ENCODE measurements at places on chromosomes 16 and 17.

- no peak for DNase-seq
Observed at GRCh38 chr17:43966276-43966675, 12.5 kb upstream of the PYY start.

GRCh38 chr16:56450275-56450985 is 702 bp downstream of the NUDT21 start:
- no peak for DNase-seq

- no peak for DNase-seq
Observed at GRCh38 chr17:76957678-76958464, 89.7 kb downstream of the MGAT5B start.

DNA sequence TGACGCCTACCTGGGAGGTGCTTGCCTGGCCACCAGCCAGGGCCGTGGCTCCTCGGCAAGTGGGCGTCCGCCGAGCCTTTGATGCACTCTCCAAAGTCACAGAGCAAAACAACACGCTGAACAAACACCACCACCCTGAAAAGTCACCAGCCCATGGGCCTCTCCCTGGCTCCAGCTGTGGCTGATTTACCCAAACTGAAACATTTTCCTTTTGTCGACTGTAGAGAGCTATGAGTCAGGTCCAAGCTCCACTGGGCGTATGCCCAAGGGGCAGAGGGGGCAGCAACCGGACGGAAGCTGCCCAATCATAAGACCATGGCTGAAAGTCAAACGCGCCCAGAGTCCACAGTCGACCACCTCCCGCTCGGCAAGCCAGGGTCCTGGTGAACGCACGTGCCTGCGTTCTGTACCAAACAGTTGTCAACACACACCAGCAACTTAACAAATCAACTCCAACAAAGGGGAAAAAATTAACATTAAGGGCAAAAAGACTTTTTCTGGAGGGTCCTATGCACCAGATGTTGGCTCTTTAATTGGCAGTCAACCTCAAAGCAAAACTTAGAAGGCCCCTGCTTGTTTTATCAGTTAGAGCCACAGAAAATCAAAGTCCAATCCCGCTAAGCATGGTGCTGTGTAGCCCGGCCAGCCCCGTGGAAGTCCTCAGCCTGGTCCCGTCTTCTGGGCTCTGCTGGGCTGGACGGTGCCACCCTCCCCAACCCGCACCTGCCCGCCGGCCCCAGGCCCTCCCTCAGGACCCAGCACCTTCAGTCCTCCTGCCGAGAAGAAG is 47.3 kb downstream of the TBC1D16 start:
- DNase-seq = no peak

DNA sequence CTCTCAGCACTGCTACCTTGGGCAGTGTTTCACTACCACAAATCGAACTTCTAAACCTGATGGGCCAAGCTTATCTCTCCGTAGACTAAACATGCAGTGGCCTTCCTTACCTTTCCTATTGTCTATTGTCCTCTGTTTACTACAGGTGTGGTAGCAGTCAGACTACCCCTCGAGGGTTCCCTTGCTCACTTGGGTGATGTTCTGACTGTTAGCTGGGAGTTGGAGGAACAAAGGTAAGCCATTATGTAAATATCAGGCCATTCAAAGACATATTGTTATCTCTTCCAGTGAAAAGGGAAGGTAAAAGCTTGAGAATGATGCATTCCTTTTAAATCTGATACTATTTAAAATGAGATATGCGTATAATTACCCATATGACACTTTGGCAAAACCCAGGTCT is 828.3 kb upstream of the EEF2KMT start:
- DNase-seq = no peak

GRCh38 chr16:10663146-10663545 is 31.6 kb downstream of the TEKT5 start:
- no peak for DNase-seq

DNA sequence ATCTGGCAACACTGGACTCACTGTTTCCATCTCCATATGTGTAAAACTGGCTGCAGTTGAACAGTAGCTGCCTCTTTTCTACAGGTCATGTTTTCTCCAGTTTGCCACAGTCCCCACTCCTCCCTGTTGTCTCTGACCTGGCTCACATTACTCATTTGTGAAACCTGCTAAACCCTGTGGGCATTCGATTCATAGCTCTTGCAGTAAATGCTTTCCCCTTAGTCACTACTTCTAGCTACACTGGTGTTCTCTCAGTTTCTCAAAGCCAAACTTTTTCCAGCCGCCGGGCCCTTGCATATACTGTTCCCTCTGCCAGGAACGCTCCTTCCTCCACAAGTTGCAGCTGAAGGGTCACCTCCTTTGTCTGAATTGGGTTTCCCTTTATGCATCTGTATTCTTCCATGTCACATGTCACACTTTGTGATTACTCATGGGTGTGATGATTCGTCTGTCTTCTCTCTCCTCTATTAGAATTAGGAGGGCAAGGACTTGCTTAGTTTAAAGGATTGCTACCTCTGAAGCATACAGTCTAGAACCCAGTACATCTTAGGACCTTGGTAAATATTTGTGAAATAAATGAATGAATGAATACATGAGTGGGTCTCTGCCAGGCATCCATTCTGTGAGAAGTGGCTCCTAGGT is 15.0 kb upstream of the MT4 start:
- no peak for DNase-seq

DNA sequence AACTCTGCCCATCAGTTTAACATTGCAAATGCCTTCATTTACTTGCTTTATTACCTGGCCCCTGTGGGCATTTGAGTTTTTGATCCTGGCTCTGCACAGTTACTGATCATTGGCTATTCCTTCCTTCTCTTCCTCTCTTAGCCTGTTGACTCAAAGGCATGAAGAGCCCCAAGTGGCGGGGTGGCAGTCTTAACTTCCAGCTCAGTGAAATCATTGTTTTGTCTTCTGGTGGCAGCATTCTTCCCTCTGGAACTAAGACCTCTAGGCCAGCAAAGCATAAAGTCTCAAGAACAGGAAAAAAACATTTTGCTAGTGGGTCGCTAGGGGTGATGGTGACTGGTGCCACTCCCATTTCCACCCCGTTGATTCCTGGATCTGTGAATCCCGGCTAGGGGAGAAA is 52.3 kb upstream of the MRTFB start:
- DNase-seq = no peak

DNA sequence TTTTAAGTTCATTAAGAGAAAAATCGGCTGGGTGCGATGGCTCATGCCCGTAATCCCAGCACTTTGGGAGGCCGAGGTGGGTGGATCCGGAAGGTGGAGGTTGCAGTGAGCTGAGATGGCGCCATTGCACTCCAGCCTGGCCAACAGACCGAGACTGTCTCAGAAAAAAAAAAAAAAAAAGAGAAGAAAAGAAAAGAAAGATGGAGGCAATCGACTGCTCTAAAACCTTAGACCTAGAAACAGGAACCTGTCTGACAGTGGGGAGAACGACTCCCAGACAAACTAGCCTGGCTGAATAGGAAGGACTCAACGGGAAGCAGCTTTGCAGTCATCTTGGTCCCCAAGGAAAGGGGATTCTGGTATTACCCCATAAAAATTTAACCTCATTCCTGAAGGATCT is 13.7 kb downstream of the MRC2 start:
- no peak for DNase-seq

DNA sequence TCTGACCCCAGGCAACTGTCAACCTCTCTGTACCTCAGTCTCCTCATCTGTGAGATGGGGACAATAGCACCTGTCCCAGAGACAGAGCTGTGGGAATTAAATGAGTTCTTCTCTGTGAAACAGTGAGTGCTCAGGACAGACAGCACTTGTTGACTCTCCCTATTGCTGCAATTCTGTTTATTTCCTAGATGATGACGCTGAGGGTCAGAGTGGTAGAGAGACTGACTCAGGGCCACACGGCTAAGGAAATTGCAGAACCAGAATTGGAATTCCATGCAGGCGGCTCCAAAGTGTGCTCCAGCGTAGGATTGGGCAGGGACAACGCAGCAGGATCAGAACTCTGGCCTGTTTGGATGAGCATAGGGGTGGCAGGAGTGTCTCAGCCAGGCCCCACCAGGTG is 302.2 kb downstream of the C16orf95 start:
- DNase-seq = no peak

GRCh38 chr17:37391146-37391545 is 15.4 kb downstream of the C17orf78 start:
- DNase-seq = no peak

- no peak for DNase-seq
Observed at GRCh38 chr16:27470567-27471431, 68.8 kb downstream of the IL21R start.

DNA sequence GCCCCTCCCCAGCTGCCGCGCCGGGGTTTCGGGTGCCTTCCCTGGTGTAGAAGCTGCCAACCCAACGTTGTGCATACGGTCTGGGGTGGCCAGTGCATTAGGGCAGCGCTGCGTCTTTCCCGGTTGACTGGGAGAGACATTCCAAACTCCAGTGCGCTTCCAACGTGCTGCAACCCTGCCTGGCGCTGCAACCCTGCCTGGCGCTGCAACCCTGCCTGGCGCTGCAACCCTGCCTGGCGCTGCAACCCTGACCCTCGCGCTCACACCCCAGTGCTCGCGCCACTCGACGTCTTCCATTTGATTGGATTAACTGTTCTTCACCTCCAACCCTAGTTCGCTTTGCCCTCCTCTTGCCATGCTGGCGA is 488 bp upstream of the HAP1 start:
- no peak for DNase-seq

DNA sequence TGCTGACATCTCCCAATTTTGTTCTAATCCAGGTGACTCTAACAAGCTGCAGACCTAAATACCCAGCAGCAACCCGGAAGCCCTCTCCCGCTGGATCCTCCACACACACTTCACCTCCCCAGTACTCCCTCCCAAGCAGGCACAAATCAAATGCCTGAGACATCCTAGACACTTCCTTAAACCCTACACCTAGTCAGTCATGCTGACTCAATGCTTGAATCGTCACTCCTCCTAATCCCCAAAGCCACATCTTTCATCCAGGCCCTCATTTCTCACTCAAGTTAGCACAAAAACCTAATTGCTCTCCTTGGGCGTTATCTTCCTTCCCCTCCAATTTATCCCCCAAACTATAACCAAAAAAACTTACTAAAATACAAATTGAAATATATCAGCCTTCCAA is 32.7 kb downstream of the CMC2 start:
- no peak for DNase-seq

- no peak for DNase-seq
Observed at GRCh38 chr17:49640556-49640955, 37.3 kb downstream of the SPOP start.

GRCh38 chr17:60129164-60129563 is 20.6 kb upstream of the CA4 start:
- no peak for DNase-seq

- DNase-seq = peak; percentile 41
Observed at GRCh38 chr16:84925092-84925772, 86.1 kb downstream of the ZDHHC7 start.

DNA sequence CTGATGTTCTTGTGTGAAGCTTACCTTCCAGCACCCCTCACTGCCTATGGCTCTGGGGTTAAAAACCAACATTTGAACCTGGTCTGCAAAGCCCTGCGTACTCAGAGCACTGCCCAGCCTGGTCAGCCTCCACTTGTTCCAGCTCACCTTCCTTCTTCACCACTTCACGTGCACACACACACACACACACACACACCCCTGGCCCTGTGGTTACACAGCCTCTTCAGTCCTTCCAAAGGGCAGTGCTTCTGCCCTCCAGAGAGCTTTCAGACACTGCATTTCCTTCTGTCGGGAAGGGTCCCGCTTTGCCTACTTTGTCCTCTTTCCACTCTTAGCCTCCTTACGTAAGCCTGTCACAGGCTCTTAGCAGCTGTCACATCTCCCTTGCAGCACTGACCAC is 9.6 kb upstream of the TMEM220 start:
- DNase-seq = no peak

- no peak for DNase-seq
Observed at GRCh38 chr16:64808474-64808873, 313.4 kb downstream of the CDH11 start.

GRCh38 chr17:53707566-53707965 is 115.2 kb upstream of the KIF2B start:
- no peak for DNase-seq

GRCh38 chr16:66798161-66798560 is 3.2 kb downstream of the TERB1 start:
- no peak for DNase-seq

DNA sequence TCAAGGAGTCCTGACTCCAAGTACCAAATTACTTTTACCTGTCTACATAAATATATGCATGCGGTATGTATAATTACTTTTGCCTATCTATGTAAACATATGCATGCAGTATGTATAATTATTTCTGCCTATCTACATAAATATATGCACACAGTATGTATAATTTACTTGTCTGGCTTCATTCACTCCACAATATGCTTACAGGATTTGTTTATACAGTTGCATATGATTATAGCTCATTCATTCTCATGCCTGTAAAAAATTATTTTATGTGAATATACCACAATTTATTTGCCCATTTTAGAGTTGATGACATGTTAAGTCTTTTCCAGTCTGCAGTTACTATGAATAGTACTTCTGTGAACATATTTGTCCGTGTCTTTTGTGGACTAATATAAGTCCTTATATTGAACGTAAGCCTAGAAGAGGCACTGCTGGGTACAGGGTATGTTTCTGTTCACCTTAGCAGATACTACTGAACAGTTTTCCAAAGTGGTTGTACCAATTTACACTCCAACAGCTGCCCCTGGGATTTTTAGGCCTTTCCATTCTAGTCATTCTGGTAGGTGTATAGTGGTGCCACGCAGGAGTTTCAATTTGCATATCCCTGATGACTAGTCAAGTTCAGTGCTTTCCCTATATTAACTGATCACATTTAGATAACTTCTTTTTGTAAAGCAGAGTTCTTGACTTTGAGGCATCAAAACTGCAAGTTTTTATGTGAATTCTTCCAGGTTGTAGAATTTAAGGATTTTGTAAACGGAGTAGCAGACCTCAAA is 47.0 kb downstream of the MARVELD3 start:
- DNase-seq = no peak

DNA sequence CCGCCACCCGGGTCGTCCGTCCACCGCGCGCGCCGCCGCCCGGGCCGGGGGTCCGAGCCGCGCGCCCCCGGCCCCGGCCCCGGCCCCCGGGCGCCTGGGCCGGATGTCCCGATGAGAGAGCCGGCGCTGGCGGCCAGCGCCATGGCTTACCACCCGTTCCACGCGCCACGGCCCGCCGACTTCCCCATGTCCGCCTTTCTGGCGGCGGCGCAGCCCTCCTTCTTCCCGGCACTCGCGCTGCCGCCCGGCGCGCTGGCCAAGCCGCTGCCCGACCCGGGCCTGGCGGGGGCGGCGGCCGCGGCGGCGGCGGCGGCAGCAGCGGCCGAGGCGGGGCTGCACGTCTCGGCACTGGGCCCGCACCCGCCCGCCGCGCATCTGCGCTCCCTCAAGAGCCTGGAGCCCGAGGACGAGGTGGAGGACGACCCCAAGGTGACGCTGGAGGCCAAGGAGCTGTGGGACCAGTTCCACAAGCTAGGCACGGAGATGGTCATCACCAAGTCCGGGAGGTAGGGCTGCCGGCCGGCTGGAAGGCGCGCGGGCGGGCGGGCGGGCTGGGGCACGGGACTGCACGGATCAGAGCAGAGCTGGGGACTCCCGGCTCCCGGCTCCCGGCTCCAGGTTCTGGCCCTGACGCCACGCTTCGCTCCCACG is 548 bp downstream of the TBX2 start:
- DNase-seq = no peak

GRCh38 chr17:73513426-73513825 is 130.8 kb downstream of the SDK2 start:
- no peak for DNase-seq

GRCh38 chr16:53743149-53743566 is 39.2 kb downstream of the FTO start:
- no peak for DNase-seq

- DNase-seq = no peak
Observed at GRCh38 chr16:31472709-31473203, 804 bp downstream of the TGFB1I1 start.

GRCh38 chr16:89281189-89281577 is 63.7 kb downstream of the ZNF778 start:
- DNase-seq = no peak
